Spinal cord (tissue), 10 donors: ENCODE measurements at places on chromosomes 11 and 22. TPM values are rescaled to one million over a fixed set of nuclear protein-coding genes. Genes with fewer than 3 reads are reported as not detected.

PDE3B gene
- 16.5 TPM for polyA plus RNA-seq

TMEM191B gene
- polyA plus RNA-seq: 11.7 TPM

POTEH gene
- polyA plus RNA-seq: not detected

AIFM3 gene
- polyA plus RNA-seq: 31.1 TPM

C11orf42 gene
- polyA plus RNA-seq: 2.0 TPM

SYNGR1 gene
- polyA plus RNA-seq: 78.1 TPM

LMO2 gene
- polyA plus RNA-seq: 60.0 TPM

TMEM9B gene
- polyA plus RNA-seq: 134 TPM

KCNK7 gene
- polyA plus RNA-seq: 0.77 TPM

CLNS1A gene
- 182 TPM for polyA plus RNA-seq

TSGA10IP gene
- 0.60 TPM for polyA plus RNA-seq

RIN1 gene
- polyA plus RNA-seq: 1.9 TPM

PKNOX2 gene
- 41.2 TPM for polyA plus RNA-seq

OSM gene
- 0.62 TPM for polyA plus RNA-seq

OR5F1 gene
- not detected for polyA plus RNA-seq

NUDT22 gene
- polyA plus RNA-seq: 35.1 TPM

OR4D5 gene
- polyA plus RNA-seq: not detected

OR51E2 gene
- polyA plus RNA-seq: 0.26 TPM

NXPE2 gene
- polyA plus RNA-seq: 0.54 TPM

WT1 gene
- 1.7 TPM for polyA plus RNA-seq

FAM83F gene
- polyA plus RNA-seq: 0.78 TPM

SCGB1A1 gene
- not detected for polyA plus RNA-seq

P2RX6 gene
- polyA plus RNA-seq: 8.4 TPM

SERPIND1 gene
- 9.6 TPM for polyA plus RNA-seq
